ENCODE measurements at places on chromosomes 12 and 14. TPM values are rescaled to one million over a fixed set of nuclear protein-coding genes. Genes with fewer than 3 reads are reported as not detected.

The SSTR1 gene
- 2.4 TPM for polyA plus RNA-seq

The VDR gene
- not detected for polyA plus RNA-seq

The KCNMB4 gene
- 20.1 TPM for polyA plus RNA-seq

The TAS2R46 gene
- polyA plus RNA-seq: not detected

The GSG1 gene
- polyA plus RNA-seq: 3.2 TPM

The CCDC175 gene
- not detected for polyA plus RNA-seq

The COQ5 gene
- polyA plus RNA-seq: 98.6 TPM

The SMOC1 gene
- 4.1 TPM for polyA plus RNA-seq
